ENCODE measurements at places on chromosomes 13 and 19.

DNA sequence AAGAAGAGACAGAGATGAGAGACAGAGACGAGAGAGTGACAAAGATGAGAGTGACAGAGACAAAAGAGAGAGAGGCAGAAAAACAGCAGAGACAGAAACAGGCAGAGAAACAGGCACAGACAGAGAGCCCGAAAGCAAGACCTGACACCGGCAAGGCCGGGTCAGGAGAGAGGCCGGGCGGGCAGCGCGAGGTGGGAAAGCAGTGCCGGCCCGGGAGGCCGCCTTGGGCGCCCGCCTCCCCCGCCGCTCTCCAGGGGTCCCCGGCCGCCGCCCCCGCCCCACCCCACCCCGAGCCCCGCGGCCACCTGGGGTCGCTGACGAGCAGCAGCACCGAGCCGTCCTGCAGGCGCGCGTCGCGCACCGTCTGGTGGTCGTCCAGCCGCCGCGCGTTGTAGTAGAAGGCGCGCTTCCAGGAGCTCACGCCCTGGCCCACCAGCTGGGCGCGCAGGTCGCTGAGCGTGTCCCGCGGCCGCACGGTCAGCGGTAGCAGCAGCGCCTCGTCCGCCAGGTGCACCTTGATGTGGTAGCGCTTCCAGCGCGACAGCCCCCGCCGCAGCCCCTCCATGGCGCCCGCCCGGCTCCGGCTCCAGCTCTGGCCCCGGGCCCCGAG is at the start of gene TINCR:
TINCR (minus strand) TSS at position 594 of the 610 bp plus-strand sequence.
- no peak for DNase-seq

DNA sequence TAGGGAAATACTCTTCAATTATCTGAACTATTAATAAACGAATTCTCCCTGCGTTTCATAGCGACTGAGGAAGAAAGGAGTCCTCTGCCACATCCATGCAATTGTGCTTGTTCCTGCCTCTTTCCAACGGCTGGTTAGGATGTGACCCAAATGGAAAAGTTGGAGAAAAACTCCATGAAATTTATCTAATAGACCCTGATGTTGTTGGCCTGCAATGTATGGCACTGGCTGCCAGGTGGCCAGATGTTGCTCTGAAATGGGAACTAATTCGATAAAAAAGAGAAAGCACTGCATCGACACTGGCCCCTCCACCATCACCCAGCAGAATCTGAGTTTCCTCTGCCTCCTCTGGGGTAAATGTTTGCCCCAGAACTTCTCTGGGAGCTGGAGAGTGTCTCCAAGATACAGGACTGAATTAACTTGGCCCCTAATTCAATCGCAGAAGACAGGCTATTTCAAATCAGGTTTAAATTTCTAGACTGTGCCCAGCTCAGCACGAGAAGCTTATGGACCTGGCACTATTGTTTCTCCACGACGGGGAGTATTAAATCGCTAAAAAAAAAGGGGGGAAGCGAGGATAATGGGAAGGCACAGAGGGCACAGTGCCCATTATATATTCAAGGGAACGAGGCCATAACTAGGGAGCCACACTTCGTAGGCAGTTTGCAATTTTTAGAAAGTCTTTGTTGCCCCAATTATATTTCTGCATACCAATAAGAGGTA is 103.9 kb downstream of the ZIC5 start:
- no peak for DNase-seq

DNA sequence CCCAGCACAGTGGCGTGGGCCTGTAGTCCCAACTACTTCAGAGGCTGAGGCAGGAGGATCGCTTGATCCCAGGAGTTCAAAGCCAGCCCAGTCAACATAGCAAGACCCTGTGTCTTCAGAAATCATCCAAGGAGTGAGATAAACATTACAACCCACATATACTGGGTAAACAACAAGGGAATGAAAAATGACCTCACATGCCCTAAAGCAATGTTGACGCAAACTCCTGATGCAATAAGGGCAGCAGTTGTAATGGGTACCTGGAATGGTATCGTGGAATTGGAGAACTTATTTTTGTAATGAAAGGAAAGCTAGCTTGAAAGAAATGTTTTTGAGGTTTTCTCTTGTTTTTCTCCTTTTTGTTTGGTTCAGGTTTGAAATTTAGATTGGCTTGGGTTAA is 24.5 kb upstream of the LGALS16 start:
- DNase-seq = no peak

- DNase-seq = no peak
Measured at GRCh38 chr19:34275705-34276104, 21.4 kb downstream of the GARRE1 start.

- no peak for DNase-seq
Measured at GRCh38 chr19:5326986-5327623, 13.5 kb downstream of the PTPRS start.

DNA sequence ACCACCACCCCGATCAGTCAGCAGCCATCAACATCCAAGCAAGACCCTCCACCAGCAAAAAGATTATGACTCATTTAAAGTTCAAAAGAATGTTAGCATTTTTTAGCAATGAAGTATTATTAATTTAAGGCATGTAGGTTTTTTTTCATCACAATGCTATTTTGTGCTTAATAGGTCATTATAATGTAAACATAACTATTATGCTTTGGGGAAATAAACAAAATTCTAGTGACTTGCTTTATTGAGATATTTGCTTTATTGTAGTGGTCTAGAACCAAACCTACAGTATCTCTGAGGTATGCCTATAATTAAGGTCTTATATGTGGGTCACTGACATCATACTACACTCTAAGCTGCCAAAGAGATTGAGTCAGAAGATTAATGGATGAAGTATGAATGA is 20.0 kb downstream of the KLF12 start:
- no peak for DNase-seq

DNA sequence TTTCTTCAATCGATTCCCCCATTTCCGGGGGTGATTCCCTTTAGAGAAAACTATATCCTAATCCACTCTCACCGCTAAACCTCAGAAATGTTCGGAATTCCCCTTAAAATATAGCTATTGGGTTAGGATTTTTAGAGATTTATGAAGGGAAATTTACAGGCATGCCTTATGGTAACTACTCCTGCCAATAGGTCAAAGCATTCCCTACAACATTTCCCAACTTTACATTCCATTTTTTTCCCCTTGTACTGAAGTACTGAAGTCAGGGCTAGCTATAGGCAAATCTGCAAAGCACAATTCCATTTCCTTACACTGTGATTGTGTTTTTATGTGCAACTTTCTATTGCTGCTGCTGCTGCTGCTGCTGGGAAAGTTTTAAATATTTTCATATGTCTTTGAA is 2.1 kb downstream of the EDNRB start:
- DNase-seq = no peak

DNA sequence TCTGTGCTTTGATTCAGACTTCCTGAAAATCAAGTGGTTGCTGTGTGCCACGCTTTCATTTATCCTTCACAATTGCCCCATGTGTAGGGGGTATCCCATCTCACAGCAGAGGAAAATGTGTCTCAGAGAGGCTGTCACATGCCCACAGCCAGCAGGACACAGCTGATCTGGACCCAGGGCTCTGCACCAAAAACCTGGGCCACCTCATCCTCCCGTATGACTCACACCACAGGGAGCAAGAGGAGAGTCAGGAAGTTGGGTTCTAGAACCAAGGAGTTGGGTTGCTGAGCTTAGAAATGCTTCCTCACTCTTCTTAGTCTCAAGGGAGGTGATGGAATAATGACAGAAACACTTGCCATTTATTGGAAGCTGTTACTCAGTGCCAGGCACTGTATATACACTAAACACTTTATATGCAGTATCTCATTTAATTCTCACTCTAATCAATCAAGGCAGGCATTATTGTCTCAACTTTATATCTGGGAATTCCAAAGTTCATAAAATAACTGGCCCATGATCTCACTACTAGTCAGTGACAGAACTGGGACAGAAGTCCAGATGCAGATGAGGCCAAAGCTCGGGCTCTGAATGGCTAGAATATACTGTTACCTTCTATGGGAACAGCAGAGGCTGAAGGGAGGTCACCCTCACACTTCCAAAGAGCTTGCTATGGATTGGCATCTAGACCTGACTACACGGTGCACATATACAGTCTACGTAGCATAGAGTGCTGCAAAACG is 47.7 kb upstream of the ATP12A start:
- DNase-seq = no peak

DNA sequence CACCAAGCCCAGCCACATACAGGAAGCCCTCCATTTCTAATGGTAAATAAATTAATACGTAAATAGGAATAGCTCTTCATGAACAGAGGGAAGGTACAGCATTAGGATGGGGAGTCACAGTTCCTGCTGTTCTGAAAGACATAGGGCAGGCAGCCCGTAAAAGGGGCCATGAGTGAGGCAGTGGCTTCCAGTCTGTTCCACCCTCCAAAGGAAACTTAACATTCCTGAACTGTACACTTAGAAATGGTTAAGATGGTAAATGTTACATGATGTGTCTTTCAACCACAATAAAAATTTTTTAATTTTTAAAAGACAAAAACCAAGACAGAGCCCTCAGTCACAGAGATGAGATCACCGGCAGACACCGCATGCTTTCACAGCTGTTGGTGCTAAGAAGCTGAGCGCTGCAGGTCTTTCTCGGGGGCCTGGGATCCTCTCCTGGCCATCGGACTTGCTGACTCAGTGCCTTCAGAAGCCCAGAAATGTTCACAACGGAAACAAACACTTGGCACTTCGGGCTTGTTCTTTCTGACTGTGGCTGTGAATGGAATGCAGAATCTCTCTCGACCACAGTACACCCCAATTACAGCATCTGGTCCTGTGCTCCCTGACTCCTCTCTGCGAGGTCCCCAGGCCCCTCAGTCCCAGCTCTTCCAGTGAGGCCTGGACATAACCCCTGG is 36.4 kb downstream of the EPS15L1 start:
- DNase-seq = peak; percentile 76

Measured in sciatic nerve (tissue), 2 donors.